ENCODE measurements at places on chromosomes 2 and 18. TPM values are rescaled to one million over a fixed set of nuclear protein-coding genes. Genes with fewer than 3 reads are reported as not detected.
A peak's percentile ranks its signal among the peaks of the same experiment; 100 is the strongest.

DNA sequence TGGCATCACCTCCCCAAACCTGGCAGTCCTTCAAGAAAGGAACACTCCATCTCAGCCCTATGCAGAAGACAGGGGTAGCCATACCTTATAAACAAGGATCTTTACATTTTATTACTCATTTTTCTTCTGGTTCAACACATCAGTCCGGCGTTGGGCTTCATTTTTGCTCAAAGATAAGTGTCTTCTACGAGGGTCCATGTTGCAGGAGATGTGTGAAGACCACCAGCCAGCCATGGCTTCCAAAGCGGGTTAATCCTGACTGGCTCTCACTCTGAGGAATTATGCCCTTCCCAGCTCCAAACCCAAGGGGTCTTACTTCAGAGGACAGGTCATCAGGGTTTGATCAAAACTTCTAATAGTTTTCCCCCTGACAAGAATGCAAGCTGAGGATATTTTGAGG, 23.9 kb upstream of the GNAL start:
- no peak for DNase-seq

DNA sequence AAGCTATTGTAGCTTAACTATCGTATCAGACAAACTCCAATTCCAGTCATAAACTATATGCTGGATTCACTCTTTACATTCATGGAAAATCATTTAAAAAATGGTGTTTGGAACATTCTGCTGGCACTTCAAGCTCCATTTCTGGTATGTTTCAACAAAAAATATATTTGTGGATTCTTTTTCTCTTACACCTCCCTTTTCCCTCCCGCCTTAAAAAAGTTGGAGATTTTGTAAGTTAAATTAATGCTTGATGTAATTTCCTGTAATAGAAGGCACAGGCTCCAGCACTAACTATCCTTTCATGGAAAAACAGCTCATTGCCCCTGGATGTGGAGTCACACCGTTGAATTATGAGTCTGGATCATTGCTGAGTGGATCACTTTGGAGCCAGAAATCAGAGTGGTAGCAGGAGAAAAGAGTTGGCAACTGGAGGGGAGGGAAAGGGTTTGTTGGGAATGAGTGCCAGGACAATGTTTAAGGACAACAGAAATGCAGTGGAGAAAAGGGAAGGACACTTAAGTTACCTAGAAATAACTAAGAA, 102.8 kb downstream of the ICOS start:
- DNase-seq: no peak

- DNase-seq: peak; percentile 91
Measured at GRCh38 chr2:75592030-75592429, 31.3 kb upstream of the EVA1A start.

IL1RN gene
- not detected for total RNA-seq

RASGRP3 gene
- total RNA-seq: 9.4 TPM

SAG gene
- total RNA-seq: not detected

DNA sequence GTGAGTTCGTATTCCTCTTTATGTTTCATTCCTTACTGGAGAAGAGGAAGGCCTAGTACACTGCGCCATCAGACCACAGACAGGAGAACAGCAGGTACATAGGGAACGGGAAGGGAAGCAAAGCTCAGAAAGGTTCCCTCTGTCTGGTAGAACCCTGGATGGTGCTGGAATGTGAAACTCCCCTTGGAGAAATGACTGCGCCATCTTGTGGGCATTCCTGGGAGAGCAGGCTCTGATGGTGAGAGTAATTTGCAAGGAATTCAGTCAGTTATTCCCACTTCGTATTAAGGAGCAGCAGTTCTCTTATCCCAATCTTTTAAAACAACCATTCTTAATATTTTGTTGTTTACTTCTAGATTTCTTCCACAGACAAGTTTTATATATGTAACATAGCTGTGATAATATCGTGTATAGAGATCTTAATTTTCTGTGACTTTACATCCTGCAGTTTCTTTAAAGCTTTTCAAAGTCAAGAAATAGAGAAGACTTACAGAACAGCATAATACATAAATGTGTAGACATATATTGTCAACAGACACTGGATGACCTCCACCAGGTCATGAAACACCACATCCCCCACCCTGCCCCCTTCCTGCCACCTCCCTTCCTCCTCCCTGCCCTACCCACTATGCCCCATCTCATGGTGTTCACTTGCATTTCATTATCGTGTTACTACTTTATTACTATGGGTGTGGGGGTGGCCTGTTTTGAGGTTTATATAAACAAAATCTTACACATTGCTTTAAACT, 83.9 kb downstream of the ARHGEF4 start:
- peak; percentile 35 for DNase-seq

SULT1C4 gene
- total RNA-seq: not detected

- no peak for DNase-seq
Measured at GRCh38 chr2:65482971-65483370, 50.6 kb upstream of the SPRED2 start.

- no peak for DNase-seq
Measured at GRCh38 chr2:157821519-157822131, 54.5 kb downstream of the ACVR1 start.

RAB12 gene
- 53.0 TPM for total RNA-seq

GRCh38 chr2:108898315-108899082, 90.5 kb downstream of the EDAR start:
- no peak for DNase-seq

DNA sequence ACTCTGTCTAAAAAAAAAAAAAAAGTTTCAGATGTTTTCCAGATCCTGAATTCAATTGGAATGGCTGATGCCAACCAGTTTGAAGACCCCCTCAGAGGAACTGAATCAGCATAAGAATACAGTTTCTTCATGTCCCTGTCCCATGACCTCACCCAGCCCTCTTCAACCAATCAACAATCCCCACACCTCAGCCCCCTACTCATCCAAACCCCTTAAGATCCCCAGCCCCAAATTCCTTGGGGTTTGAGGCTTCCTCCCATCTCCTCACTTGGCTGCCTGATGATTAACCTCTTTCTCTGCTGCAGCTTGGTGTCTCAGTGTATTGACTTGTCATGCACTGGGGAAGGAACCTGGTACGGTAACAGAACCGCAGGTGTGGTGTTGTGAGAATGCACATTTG, 97.6 kb upstream of the CABLES1 start:
- no peak for DNase-seq

DNA sequence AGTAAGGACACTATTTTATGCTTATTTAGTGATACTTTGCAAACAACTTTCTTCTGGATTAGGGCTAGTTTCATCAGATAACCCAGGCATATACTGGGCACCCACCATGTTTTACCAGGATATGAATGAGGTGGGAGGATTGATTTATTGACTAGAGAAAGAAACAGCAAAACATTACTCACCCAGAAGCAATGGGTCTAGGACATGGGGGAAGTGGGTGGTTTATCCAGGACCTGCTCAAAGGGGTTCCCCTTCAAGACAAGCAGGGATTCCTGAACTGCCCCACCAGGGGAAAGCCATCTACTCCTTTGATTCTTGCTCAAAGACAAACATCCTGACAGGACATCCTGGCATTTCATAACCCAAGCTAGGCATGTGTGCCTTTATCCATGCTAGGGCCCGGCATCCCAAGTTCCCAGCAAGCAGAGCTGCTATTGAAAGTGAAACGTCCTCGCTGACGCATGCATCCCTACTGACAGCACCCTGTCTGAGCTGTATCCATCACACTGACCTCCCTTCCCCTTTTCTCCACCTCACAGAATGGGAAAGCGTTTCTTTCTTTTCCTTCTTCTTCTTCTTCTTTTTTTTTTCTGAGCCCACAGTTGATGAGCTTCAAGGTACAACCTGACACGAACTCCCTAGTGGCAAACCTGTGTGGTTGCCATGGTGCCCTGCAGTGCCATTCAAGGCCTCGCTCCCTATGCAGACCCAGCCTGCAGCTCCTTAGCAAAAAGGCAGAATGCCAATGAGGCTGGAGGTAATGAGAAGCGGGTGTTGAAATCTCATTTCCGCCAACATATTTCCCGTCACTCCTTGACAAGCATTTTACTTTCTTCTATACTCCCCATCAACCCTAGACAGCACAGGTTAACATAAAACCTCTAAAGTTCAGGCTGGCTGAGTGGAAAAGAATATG, 70.5 kb downstream of the CLHC1 start:
- no peak for DNase-seq

DNA sequence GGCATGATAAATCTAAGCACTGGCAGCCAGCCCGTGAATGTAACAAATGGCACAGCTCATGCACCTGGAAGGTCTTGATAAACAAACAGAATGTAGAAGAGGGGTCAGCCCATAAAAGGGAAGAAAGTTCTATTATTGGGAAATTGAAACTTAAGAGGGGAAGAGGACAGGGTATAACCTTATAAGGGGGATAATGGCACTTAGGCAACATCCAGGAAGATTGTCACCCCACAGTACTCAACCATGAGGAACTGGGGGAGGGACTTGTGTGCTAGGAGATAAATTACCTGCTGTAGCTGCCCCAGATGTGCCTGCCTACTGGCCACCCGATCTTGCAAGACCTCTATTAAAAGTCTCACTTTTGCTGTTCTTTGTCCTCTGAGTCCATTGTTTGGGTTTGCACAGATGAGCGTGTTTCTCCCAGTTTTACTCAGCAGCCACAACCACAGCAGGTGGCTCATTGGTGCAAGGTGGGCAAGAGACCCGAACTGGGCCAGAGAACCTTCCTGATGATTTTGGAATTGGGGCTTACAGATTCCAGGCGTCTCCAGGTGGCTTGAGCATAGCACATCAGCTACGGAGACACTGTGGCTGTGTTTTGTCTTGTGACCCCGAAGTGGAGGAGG, 79.0 kb upstream of the TAF1B start:
- no peak for DNase-seq

DNA sequence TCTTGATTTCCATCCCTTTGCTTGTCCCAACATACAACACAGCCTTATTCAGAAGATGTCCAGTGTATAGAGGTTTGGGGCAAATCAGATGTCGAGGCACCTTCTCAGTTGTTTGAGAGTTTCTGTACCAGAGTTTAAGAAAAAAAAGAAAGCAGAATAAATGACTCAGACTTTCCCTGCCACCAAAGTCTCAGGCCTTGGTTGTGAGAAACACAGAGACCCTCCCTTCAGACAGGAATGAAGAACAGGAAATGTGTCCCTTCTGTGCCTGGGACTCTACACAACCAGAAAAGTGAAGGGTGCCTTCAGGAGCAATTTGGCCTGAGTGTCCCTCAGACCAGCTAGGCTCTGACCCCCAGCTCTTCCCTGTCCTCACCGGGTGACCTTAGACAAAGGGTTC, 37.3 kb upstream of the REL start:
- no peak for DNase-seq

ABCA12 gene
- total RNA-seq: 0.19 TPM

- no peak for DNase-seq
Measured at GRCh38 chr2:73255907-73256617, 22.0 kb downstream of the CCT7 start.

- DNase-seq: no peak
Measured at GRCh38 chr2:108383146-108383830, 5.5 kb downstream of the SULT1C4 start.

DNA sequence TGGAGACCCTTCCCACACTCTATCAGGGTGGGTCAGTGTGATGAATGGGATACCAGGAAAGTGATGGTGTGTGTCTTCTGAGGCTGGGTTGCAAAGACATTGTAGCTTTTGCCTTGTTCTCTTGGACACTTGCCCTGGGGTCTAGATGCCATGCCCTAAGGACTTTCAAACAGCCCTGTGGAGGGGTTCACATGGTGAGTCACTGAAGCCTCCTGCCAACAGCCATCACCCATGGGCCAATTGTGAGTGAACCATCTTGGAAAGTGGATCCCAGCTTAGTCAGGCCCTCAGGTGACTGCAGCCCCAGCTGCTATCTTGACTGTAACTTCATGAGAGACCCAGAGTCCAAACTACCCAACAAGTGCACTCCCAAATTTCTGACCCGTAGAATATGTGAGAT, 25.8 kb upstream of the IGFBP5 start:
- DNase-seq: no peak

DNA sequence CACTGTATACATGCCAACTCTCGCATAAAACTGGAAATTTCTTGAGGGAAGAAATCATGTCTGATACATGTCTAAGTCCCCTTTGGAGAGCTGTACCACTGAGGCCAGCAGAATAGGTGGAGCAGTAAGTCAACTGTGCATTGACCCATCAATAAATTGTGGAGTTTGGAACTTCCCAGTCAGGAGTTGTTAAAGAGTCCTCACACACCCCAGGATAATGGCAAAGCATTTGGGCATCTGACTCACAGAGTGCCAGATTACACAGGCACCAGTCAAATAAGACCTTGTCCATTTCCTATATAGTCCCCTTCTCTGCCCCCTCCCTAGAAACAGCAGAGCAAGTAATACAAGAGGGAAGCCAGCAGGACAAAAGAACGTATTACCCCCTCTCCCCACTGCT, 10.4 kb downstream of the VSNL1 start:
- no peak for DNase-seq

DNA sequence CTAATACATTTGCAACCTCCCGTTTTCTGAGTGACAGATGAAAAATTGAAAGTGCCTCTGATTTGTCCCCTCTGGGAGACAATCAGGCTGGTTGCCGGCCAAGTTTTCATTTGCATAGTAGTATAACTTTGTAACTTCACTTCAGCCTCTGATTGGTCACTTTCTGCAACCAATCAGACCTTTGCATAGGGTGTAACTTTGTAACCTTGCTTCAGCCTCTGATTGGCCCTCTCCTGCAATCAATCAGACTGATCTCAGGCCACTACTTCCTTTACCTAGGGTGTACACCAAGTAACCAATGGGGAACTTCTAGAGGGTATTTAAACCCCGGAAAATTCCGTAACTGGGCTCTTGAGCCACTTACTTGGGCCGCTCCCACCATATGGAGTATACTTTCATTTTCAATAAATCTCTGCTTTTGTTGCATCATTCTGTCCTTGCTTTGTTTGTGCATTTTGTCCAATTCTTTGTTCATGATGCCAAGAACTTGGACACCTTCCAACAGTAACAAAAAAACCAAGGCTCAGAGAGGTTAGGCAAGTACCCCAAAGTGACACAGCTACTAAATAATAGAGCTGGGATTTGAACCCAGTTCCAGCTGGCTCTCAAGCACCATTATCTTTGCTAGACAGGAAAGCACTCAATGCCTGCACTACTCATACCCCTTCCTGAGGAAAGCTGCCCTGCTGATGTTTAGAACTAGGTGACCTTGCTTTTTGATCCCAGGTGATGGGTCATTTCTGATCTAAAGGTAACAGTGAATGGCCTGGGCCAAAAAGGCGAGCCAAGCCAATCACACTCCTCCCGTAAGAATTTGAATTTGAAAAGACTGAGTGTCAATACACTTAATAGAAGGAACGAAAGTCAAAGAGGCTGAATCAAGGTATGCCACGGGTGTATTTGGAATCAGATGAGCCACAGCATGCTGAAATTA, 10.9 kb upstream of the MYOM1 start:
- DNase-seq: peak; percentile 41

Measured in LHCN-M2 (cell line).